ENCODE measurements at places on chromosomes 2 and 18.

GRCh38 chr2:127735537-127736399 is 34.5 kb downstream of the SFT2D3 start:
- no peak for DNase-seq

DNA sequence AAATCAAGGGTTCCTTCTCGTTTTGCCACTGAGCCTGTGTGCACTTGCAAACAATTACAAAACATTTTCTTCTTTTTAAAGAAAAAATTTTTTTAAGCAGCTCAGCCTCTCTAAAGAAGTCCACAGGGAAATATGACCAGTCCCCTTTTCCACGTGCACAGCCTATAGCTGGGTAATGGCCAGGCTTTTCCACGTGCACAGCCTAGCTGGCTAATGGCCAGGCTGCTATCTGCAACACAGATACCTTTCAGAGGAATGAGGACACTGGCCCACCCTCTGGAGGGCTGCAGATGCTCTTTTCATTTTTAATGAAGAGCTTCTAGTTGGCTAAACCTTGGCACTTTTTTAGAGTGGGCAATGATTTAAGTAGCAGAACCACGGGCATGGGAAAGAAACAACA is 46.3 kb downstream of the ASB18 start:
- no peak for DNase-seq

DNA sequence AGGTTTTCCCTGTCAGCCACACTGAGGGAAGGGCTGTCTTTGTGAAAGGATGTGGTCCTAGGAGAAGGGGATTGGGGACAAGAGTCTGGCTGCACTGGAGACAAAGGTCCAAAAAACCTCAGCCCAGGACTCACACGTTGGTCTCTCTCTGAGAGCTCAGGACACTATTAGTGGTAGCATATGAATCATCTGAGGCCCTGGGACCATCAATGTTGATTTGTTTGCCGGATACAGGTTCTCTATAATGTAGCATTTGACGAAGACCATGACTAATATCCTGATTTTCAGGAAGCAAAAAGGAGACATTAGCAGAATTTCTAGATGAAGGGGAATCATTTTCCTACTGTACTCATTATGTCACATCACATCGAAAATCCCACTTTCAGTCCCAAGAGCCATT is 22.2 kb upstream of the DNAH6 start:
- no peak for DNase-seq

DNA sequence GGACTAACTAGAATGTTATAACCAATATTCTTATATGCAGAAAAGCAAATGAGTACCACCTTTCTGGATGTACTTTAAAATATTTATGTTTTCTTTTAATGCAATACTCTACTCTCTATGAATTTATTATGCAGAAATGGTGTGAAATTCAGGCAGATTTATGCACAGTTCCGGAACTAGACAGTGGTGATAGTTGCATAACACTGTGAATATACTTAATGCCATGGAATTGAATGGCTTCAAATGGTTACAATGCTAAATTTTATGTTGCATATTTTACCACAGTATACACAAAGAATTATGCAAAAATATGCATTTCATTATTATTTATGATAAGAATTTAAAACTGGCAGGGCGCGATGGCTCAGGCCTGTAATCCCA is 287.8 kb upstream of the FN1 start:
- DNase-seq, result no peak

GRCh38 chr2:241188361-241189092 is at the start of gene ANO7:
Gene ANO7 (plus strand): TSS chr2:241188677. CDS start chr2:241190064, 1,387 bp downstream.
- DNase-seq, result no peak

GRCh38 chr2:164335947-164336346 is 285.3 kb downstream of the GRB14 start:
- no peak for DNase-seq

DNA sequence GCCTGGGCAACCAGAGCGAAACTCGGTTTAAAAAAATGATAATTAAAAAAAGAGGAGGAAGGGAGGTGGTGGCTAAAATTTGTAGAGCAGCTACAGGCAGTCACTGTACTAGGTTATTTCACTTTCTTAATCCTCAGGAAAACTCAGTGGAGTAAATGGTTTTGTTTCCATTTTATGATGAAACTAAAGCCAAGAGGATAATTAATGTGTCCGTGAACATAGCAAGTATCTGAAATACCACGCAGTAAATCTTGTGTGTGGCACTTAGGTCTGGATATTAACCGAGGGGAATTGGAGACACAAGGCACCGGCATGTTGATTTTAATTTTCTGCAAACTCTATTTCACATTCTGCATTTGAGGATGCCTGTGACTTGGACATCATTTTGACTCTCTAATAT is 14.5 kb downstream of the SH3BP4 start:
- DNase-seq, result no peak

- no peak for DNase-seq
These were observed 21.5 kb upstream of the REEP1 start for GRCh38 chr2:86358957-86359356.

DNA sequence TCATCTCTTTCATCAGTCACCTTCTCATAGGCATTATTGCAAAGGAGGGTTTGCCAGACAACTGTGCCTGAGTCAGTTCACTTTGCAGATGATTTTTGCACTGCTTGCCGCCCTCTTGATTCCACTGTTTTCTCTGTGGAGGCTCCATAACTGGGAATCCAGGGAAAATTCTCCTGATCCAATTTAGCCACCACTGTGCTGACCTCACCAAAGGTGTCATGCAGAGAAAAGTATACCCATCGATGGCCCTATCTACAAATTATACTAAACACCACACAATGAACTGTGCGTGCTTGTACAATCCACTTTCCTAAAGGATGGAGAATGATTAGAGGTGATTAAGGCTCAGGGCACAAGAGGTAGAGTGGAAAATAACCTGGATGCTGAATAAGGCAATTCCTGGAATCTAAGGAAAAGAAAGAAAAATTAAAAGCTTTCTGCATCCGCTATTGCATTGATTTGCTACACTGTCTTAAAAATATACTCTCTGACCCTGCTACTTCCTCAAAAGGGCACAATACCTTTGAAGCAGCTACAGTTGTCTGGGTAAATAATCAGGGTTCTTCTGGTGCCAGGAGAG is 409.4 kb downstream of the RIT2 start:
- DNase-seq, result no peak

DNA sequence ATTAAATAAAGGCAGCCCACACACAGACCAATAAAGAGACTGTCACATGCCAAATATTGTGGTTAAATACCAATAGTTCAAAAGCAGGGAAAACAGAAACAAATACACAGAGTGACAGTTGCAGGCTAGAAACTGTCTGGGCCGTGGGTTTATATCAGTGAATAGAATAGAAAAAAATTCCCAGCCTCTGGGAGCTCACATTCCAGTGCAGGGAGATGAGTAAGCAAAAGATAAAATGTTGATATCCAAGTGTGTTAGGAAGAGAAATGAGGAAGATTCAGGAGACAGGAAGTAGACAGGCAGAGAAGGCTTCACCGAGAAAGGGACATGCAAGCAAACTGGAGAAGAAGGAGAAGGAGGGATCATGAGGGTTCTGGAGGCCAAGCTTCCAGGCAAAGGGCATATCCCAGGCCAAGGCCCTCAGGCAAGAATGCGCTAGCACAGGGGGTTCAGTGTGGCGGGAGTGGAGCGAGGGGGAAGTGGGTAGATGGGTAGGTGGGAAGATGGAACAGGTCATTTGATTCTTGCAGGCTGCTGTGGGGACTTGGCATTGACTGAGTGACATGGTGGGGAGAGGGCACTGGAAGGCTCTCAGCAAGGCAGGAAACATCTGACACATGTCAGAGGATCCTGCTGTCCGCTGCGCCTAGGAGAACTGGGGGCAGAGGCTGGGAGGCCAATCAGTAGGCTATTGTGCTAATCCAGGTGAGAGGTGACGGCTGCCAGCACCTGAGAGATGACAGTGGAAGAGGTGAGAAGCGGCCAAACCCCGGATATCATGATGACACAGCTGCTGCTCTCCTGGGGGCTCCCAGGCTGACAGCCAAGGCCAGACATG is 89.2 kb downstream of the ZBTB7C start:
- DNase-seq, result no peak

DNA sequence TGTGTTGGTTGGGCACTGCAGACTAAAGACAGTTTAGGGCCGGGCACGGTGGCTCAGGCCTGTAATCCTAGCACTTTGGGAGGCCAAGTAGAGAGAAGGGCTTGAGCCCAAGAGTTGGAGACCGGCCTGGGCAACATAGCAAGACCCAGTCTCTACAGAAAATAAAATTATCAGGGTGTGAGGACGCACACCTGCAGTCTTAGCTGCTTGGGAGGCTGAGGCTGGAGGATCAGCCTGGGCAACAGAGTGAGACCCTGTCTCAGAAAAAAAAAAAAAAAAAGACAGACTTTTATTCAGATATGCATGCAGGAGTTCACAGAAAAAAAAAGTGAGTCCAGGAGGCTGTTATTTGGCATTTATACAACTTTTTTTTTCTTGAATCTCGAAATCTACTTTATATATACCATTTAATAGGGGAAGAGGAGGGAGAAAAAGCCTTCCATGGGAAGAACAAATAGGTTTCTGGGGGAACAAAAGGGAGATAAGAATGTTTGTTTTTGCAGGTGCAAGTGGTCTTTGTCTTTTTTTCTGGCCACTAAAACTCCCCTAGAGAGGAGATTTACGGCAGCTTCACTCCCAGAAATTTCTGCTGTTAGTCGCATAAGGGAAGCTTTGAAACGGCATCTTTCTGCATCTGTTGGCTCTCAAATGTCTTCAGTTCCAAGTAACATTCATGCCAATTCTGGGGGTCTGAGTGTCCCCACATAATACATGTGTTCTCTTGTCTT is 4.1 kb upstream of the MSH6 start:
- DNase-seq, result no peak

DNA sequence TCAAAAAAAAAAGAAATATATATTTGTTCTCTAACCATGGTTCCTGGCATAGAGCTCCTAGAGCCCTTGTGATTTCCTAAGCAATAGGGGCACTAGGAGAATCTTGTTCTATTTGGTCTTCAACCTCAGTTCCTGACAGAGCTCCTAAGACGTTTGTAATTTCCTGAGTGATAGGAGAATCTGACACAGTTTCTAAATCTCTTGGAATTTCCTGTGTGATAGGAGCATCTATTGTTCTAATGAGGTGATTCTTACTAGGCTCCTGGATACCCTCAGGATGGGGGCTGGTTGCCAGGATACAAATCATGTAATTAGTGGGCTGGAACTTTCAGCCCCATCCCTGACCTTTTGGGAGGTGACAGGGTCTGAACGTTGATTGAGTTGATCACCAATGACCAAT is 245.8 kb downstream of the ZEB2 start:
- DNase-seq, result no peak

GRCh38 chr18:5524660-5525059 is 19.1 kb downstream of the EPB41L3 start:
- DNase-seq, result no peak

Measured in HEK293T (cell line).